Fibroblast of skin of left biceps (primary cell): ENCODE measurements at places on chromosomes 6 and 20.

DNA sequence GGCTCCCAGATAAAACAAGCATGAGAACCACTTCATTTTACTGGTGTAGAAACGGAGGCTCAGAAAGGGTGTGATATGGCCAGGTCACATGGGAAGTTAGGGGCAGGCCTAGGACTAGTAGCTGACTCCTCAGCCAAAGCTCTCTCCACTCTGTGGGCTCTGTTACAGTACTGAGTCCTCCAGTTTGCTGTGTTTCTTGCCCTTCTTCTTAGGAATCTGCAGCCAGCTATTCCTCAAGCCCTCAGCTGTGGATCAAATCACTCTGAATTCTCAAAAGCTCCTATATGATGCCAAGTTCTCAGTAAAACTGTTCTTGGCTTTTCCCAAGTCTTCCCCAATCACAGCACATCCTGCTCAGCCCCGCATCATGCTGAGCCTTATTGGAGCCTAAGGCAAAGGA is 42.5 kb upstream of the ADGRF1 start:
- no peak for DNase-seq

- no peak for DNase-seq
Observed at GRCh38 chr6:139640448-139640847, 266.0 kb upstream of the CITED2 start.

GRCh38 chr20:41123631-41124030 is 13.7 kb upstream of the PLCG1 start:
- DNase-seq: no peak

DNA sequence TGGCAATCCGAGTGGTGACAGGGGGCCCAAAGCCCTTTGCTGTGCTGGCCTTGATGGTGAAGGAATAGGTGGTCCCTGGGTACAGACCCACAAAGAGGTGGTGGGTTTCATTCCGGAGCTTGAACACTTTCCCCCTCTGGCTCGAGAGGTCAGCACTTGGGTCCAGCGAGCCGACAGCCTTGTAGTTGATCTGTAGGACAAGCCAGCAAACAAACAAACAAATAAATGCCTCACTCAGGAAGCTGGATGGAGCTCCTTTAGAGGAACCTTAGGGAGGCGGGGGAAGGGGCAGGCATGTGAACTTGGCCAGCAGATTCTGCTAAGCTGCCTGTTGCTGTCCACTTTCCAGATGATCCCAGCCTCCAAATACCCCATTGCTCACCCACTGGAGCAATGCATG is 733.9 kb upstream of the CHD6 start:
- no peak for DNase-seq

- peak; percentile 87 for DNase-seq
Observed at GRCh38 chr6:158219228-158219627, 51.1 kb downstream of the GTF2H5 start.

DNA sequence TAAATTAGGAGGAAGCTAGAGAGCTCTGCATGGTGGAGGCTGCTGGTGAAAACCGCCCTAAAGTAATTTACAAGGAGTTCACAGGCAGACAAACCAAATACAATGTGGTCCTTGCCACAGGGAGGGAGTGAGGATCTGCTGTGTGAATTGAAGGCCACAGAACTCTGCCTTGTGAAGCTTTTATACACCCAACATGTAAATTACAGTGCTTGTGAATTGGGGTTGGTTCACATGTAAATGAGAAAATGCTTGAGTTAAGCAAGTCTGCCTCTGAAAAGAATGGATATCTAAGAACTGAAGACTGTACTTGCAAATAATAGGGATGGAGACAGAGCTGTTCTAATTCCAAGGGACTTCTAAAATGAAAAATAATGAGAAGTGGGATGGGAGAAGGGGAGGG is 194.2 kb downstream of the SLC35F1 start:
- DNase-seq: no peak

DNA sequence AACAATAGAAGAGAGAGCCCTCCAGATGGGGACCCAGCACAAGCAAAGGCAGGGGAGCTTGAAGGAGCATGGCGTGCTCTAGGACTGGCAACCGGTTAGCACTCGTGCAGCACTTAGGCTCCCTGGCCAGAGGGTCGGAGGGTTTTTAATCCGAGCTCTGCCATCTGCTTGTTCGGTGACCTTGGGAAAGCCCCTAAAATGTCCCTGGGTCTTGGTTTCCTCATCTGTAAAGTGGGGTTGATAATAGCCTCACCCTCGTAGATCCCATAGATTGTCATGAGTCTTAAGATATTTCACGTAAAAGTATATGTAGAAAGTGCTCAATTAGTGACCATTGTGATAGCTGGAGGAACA is 16.6 kb upstream of the HCK start:
- no peak for DNase-seq

DNA sequence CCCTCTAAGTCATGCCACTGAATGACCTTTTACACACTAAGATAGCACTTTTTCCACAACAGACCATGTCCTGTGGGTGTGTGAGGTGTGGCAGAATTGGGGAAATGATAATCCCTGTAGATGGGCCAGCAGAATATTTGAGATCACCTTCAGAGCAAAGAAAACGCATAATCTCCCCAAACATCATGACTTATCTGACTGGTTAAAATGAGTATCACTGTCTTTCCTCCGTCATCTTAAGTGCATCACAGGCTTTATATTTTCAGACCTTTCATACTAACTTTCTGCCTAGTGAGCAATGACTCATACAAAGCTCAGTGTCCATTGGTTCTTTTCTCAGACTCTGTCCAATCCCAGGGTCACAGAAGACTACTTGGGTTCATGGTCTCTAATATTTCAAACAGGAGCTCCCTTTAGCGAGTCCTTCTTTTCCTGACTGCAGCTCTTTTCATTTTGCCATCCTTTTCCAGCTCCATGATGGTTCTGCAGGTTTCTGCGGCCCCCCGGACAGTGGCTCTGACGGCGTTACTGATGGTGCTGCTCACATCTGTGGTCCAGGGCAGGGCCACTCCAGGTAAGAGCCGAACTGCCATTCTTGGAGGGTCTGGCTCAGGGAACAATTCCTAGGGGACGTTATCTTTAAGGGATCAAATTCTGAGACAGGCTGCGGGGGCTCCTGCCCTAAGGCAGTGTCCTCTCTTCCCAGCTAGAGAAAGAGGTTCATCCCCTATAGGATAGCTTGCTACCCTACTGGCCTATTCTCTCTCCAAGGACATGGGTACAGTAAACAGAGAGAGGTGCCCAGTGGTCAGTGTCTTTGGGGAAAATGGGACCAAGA is at the start of gene HLA-DPB1:
Gene HLA-DPB1, plus strand, starts transcription at position 423 of the 838 bp plus-strand sequence. Its CDS starts 52 bp downstream, at position 475.
- no peak for DNase-seq

DNA sequence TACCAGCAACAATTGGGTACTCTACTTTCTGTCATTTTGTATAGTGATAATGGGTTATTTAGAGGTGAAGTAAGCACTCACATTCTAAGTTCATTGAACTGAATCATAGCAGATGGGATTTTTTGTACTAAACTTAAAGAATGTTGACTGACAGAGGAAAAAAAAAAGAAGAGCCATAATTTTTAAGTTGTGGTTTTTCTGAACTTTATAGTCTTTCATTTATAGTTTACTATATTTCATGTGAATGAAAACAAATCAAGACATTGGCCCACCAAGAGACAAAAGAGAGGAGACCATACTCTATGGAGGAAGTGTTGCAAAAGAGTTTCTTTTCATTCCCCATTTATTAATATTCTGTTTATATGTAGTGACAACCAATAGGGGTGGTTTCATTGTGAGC is 685.7 kb downstream of the BCKDHB start:
- peak; percentile 43 for DNase-seq

- DNase-seq: no peak
Observed at GRCh38 chr6:142537612-142538478, 236.0 kb downstream of the ADGRG6 start.

GRCh38 chr20:36754656-36755222 is 8.8 kb upstream of the NDRG3 start:
- peak; percentile 18 for DNase-seq

DNA sequence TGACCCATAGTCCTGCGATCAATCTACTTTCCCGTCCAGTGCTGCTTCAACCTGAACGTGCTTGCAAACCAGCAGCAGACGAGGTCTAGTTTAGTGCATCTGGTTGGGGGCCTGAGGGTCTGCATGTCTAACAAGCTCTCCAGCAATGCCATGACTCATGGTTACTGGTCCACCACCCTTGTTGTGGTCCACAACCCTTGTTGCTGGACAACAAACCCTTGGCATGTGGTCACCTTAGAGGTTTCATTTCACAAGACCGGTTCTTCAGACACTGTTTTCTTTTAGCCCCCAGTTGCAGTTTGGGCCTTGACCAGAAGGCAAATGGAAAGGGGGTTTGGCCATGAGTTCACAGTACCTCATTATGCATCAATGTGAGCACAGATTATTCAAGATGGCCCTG is 424.8 kb downstream of the QKI start:
- no peak for DNase-seq

- no peak for DNase-seq
Observed at GRCh38 chr20:16641511-16642023, 68.3 kb upstream of the KIF16B start.

DNA sequence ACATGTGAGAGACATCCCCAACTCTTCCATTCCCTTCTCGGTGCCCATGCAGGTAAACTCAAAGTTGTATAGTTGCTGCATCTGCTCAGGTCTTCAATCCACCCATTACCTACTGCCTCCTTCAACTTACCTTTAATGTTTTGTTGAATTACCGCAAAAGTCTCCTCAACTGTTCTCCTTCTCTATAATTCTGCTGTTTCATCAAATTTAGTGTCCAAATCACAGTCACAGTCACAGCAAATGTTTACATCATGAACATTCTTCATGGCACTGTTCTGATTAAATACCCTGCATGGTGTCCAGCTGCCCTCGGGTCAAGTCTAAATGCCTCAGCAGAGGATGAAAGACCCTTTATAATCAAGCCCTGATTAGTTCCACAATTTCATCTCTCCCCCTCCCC is 130.1 kb downstream of the IPCEF1 start:
- DNase-seq: no peak

GRCh38 chr6:157650261-157650640 is 172.8 kb upstream of the SNX9 start:
- no peak for DNase-seq

DNA sequence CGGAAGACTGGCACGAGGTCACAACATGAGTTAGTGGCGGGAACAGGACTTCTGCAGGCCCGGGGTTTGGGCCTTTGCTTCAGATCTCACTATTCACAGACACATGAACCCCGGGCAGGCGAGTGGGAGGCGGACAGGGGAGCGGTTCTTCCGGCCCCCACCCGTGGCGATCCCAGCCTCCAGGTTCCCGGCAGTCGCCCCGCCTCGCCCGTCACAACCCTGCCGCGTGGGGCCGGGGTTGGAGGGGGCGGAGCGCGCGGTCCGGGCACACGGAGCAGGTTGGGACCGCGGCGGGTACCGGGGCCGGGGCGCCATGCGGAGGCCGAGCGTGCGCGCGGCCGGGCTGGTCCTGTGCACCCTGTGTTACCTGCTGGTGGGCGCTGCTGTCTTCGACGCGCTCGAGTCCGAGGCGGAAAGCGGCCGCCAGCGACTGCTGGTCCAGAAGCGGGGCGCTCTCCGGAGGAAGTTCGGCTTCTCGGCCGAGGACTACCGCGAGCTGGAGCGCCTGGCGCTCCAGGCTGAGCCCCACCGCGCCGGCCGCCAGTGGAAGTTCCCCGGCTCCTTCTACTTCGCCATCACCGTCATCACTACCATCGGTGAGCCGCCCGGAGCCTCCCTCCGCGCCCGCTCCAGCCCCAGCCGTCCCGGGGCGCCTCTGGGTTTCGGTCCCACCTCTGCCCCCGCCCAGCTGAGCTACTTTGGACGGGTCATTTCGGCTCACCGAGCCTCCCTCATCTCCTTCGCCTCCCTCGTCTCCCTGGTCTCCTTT is at the start of gene KCNK15:
Gene KCNK15, plus strand, starts transcription at position 268 of the 769 bp plus-strand sequence. Its CDS starts 46 bp downstream, at position 314.
- no peak for DNase-seq

- DNase-seq: no peak
Observed at GRCh38 chr6:169161572-169162167, 92.0 kb downstream of the THBS2 start.

- no peak for DNase-seq
Observed at GRCh38 chr6:134564705-134565104, 246.8 kb upstream of the SGK1 start.

DNA sequence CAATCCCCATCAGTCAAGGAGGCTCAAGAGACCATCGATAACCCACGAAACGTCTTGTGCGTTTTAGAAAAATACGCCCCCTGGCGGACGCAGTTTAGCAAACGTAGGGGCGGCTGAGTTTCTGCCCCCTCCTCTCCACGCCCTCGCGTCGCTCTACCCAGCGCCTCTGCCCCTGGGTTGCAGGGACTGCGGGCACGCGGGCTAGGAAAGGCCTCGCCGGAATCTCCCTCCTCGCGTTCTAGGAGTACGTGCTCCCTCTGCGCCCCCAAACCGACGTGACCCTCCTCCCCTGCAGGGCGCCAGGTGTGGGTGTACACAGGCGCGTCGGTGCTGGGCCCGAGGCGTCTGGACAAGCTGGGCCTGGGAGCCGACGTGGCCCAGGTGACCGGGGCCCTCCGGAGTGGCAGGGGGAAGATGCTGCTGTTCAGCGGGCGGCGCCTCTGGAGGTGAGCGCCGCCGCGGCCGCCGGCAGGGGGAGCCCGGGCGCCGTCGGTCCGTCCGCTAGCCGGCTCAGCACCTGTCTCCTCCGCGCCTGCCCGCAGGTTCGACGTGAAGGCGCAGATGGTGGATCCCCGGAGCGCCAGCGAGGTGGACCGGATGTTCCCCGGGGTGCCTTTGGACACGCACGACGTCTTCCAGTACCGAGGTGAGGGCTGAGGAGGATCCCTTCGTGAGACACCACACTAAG is 5.3 kb downstream of the MMP9 start:
- no peak for DNase-seq

DNA sequence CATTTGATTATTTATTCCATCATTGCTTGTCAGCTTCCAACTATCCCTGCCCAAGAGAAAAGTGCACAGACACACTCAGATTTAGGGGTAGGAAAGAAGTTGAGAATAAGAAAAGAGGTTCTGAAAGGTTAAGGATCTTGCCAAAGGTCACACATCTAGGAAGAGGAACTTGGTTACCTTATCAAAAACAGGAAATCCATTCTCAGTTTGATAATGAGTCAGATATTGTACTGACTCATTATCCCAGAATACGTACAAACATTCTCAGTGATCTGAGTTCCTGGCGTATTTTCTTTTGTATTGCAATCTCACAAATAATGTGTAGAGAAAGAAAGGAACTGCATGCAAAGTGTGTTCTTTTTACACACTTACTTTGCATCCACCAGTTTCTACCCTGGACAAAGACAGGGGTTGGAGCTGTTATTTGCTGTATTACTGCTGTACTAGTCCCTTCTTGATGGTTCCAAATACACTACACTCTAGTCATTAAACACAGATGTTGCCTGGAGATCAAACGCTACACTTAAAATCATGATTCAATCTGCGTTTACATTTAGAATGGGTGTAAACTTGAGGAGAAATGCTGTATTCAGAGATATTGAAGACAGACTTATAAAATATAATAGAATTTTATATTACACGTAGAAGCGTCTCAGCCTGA is 545.7 kb downstream of the PRKN start:
- DNase-seq: no peak
